Stimulated activated CD8-positive, alpha-beta memory T cell treated with anti-CD3 and anti-CD28 coated beads, Interleukin-12 subunit alpha, Interleukin-12 subunit beta, amount 100 ng/mL, for 4 hours (primary cell): ENCODE measurements at places on chromosomes 1 and 21.

- DNase-seq: no peak
Measured at GRCh38 chr1:230083053-230083452, 16.0 kb downstream of the GALNT2 start.

DNA sequence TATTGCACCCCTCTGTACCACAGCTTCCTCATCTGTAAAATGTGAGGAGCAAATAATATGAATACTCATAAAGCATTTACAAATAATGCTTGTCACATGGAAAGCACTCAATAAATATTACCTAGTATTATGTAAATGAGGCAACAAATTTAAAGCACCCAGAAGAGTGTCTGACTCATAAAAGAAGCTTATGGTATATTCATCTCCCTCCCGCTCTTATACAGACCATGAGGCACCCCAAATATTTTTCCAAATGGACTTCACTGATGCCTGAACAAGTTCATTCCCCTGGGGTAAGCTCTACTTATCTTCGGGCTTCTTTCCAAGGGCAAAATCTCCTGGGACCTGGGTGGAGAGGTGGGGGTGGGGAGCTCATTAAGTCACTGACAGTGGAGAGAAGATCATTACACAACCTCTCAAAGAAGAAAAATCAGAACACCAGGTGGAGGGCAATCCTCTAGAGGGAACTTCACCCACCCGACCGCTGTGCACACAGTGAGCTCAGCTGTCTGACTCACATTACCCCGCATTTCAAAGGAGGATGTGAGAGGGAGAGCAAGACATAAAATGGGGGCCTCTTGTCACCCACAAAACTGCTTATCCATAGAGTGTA, 166.2 kb downstream of the ASTN1 start:
- no peak for DNase-seq

GRCh38 chr21:18620436-18620835, 216.9 kb upstream of the TMPRSS15 start:
- DNase-seq: no peak

DNA sequence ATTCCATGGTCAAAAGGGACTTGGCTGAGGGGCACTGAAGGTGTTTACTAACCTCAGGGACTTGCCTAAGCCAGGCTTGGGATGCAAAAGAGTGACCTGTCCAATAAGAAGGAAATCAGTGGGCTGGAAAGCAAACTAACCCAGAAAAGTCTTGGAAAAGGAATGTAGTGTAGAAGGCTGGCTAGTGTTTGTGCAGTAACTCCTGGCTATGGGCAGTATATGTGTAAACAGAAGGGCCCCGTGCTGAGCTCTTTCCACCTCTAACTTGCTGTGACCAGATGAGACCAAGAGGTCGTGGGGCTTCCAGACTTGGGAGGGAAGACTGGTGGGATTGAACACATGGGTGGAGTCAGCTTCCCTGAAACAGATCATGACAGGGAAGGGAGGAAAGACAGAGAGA, 4.1 kb downstream of the MINDY1 start:
- no peak for DNase-seq
